ENCODE measurements at places on chromosomes 13 and 19. TPM values are rescaled to one million over a fixed set of nuclear protein-coding genes. Genes with fewer than 3 reads are reported as not detected.

The TNNI3 gene
- not detected for total RNA-seq

The TMEM255B gene
- total RNA-seq = 42.7 TPM

The NLRP11 gene
- under 0.01 TPM for total RNA-seq

The GPR12 gene
- total RNA-seq = not detected

The KLK15 gene
- not detected for total RNA-seq

The COX6B1 gene
- 398 TPM for total RNA-seq

Data from lung microvascular endothelial cell (primary cell).